Activated T-helper 2 cell treated with anti-CD3 and anti-CD28 coated beads, Interferon-gamma antibody, Interleukin-2, Interleukin-4, amounts not matched to agents 10 μg/mL and 5 μg/mL and 100 μg/mL, durations not matched to agents 14 hours and 24 hours and 36 hours (primary cell): ENCODE measurements at places on chromosomes 2 and 18. TPM values are rescaled to one million over a fixed set of nuclear protein-coding genes. Genes with fewer than 3 reads are reported as not detected.

Gene ABCG8
- total RNA-seq: 0.23 TPM in 2 replicates

Gene EGR4
- 0.46 and 0.53 TPM in 2 replicates for total RNA-seq

DNA sequence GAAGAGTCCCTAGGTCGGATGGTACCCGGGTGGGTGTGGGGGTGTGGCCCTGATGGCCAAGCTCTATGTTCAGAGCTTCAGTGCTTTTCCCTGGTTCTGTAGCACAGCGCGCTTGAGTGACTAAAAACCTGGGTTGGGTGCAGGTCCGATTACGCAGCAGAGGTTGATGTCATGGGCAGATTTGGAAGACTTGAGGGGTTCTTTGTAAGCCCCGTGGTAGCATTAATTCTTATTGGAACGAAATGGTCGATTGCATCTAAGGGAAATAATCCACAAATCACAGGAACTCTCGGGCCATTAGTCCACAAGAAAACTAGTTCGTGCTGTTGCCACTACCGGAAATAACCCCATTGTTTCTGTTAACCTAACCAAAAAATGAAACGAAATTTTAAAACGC, 9.0 kb downstream of the HOXD8 start:
- H3K4me3 ChIP-seq: no peak overlapping the region
- peaks cover 10% of the 10 kb centered on the region for H3K4me1 ChIP-seq
- H3K36me3 ChIP-seq: no peaks in the 10 kb centered on the region
- no peak overlapping the region for H3K27ac ChIP-seq

DNA sequence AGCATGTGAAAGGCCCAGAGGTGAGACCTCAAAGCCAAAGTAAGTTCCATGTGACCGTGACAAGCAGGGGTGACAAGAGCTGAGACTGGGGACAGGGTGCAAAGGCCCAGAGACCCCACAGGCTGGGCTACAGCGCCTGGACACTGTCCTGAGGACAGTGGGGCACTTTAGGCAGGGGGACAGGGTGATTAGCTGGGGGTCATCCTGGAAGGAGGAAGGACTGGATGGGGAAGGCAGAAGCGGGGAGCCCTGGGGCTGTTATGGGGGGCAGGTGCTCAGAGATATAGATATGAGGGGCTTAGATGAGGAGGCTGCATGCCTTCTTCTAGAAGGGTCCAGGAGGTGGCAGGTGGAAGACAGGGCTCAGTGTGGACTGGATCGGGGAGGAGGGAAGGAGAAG, 31.5 kb downstream of the KIF1A start:
- no peaks in the 10 kb centered on the region for H3K36me3 ChIP-seq
- no peaks in the 10 kb centered on the region for H3K27me3 ChIP-seq
- no peaks in the 10 kb centered on the region for H3K4me1 ChIP-seq
- DNase-seq: no peak
- no peak overlapping the region for H3K4me3 ChIP-seq

DNA sequence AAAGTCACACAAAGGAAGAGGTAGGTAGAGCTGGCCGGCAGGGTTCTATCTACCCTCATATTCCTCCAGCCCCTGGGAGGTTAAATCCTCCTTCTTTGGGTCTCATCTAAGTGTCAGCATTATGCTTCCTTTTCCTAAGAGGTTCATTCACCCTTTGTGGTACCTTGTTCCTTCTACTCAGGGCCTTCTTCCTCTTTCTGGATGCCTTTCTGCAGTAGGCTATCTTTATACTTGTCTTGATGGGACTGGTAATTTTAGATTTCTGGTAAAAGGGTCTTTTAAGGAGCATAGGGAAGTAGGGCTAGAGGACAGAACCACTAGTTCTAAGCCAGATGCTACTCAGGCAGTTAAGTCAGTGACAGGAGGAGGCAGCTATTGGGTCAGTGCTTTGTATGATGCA, 13.7 kb upstream of the TNP1 start:
- no peak overlapping the region for H3K4me3 ChIP-seq

- H3K4me1 ChIP-seq: no peaks in the 10 kb centered on the region
- DNase-seq: no peak
- no peak overlapping the region for H3K4me3 ChIP-seq
- no peaks in the 10 kb centered on the region for H3K27me3 ChIP-seq
These were observed 131.7 kb downstream of the KCTD1 start for GRCh38 chr18:26416652-26417150.

GRCh38 chr2:160956243-160956802, 203.9 kb upstream of the TANK start:
- H3K27me3 ChIP-seq: peaks cover 11% of the 10 kb centered on the region
- no peak for DNase-seq
- no peak overlapping the region for H3K27ac ChIP-seq
- H3K4me3 ChIP-seq: no peak overlapping the region
- no peaks in the 10 kb centered on the region for H3K4me1 ChIP-seq
